Chondrocyte (in vitro differentiated cells): ENCODE measurements at places on chromosomes 11 and 22.
A peak's percentile ranks its signal among the peaks of the same experiment; 100 is the strongest.

GRCh38 chr11:84408946-84409411 lies 1122.8 kb upstream of the CCDC90B start:
- DNase-seq = no peak

DNA sequence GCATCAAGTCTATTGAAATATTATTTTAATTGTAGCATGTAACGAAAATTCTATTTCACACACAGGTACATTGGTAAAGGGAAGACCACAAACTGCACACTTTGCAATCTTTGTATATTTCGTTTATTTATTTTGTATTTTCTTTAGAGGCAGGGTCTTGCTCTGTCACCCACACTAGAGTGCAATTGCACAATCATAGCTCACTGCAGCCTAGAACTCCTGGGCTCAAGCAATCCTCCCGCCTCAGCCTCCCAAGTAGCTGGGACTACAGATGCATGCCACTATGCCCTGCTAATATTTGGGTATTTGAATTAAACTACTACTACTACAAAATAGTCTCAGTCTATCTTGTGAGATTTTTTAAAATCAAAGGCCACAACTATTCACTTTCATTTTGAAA lies 42.7 kb downstream of the GAB2 start:
- no peak for DNase-seq

DNA sequence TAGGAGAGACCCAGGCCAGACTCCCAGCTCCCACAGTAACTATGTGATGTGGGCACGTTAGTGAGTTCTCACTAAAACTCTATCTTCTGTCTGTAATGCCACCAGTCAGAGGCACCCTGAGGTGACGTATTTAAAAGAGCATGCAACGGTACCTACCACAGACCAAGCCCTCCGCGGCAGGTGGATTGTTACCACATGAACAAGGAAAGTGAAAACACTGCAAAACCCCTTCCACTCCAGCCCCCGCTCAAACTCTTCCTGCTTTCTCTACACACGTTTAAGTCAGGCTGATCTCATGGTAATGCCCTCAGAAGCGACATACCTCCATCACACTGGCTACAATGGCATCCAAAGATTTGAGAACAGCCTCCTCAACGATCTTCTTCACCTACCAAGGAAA lies 36.7 kb downstream of the SERPIND1 start:
- no peak for DNase-seq

GRCh38 chr11:46410021-46410420 lies 18.4 kb upstream of the CHRM4 start:
- no peak for DNase-seq

GRCh38 chr22:29524442-29525191 lies 28.9 kb downstream of the THOC5 start:
- DNase-seq = peak; percentile 28

GRCh38 chr22:30875481-30876215 lies 92.9 kb downstream of the MORC2 start:
- DNase-seq = no peak

- no peak for DNase-seq
Measured at GRCh38 chr11:130301002-130301401, 13.7 kb downstream of the ZBTB44 start.

- DNase-seq = peak; percentile 67
Measured at GRCh38 chr11:69484427-69485259, 3.2 kb downstream of the LINC01488 start.
